ENCODE measurements at places on chromosomes 2 and 18.

DNA sequence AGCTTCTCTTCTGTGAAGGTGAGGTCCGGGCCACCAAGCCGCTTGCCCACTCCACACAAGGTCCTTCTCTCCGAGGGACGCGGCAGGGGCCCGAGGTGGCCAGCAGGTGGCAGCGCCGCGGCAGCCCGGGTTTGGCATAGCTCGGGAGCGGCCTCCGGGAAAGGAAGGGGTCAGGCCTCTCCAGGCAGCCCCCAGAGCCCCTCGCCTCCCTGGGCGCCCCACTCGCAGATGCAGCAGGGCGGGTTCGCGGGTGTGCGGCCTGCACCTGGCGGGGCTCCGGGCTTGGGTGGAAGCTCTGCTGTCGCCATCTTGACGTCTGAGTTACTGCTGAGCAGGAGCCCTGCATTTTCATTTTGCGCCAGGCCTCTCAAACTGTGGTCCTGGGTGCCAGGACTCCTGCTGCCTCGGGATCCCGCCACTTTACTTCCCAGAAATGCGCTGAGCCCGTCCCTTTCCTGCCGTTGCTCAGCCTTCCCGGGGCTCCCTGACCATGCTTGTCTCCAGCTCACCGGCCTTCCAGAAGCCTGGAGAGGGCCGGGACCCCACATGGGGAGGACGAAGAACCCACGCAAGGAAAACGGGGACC lies 18.6 kb upstream of the NCL start:
- peak overlapping the region; percentile 74 for H3K4me3 ChIP-seq
- H3K27ac ChIP-seq, result peak overlapping the region; percentile 85
- H3K27me3 ChIP-seq, result no peaks in the 10 kb centered on the region
- peak; percentile 84 for DNase-seq
- H3K4me1 ChIP-seq, result peaks cover 13% of the 10 kb centered on the region

GRCh38 chr18:46310675-46311345 lies 206.6 kb downstream of the HAUS1 start:
- peaks cover 2% of the 10 kb centered on the region for H3K4me1 ChIP-seq
- no peak overlapping the region for H3K27ac ChIP-seq
- DNase-seq, result no peak
- H3K4me3 ChIP-seq, result no peak overlapping the region

- no peak overlapping the region for H3K27ac ChIP-seq
- H3K4me3 ChIP-seq, result no peak overlapping the region
- no peaks in the 10 kb centered on the region for H3K36me3 ChIP-seq
- H3K4me1 ChIP-seq, result no peaks in the 10 kb centered on the region
Measured at GRCh38 chr18:10261344-10262276, 192.8 kb upstream of the APCDD1 start.

DNA sequence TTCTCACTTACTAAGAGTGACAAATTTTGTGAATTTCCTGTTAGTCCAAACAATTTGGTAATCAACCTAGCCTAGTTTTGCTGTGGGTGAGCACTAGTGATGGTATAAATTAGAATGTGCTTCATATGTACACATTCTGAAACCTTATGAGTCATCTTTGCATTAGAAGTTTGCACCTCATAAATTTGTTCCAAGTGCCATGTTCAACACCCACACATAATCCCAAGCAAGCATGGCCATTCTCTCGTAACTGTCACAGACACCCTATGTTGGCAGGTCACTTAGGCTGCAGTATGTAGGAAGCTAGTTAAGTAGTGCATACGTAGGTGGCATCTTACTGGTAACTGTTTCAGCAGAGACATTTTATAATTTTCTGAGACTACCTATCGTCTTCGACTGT lies 46.9 kb downstream of the NAB1 start:
- no peak overlapping the region for H3K27ac ChIP-seq
- peaks cover 36% of the 10 kb centered on the region for H3K4me1 ChIP-seq
- no peak overlapping the region for H3K4me3 ChIP-seq
- no peaks in the 10 kb centered on the region for H3K27me3 ChIP-seq

DNA sequence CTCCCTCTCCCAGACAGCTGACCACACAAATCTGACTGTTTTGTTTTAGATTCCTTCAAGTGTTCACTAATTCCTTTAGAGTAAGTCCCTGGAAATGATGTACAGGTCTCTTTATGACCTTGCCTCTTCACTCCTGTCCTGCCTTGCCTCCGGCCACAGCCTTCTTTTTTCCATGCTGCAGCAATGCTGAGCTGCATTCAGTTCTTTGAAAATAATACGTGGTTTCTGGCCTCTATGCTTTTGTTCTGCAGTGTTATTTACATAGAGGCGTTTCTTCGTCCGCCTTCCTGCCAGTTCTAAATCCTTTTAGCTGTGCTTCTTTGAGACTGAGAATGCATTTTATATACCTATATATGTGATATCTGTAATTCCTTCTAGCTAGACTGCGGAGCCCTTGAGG lies 87.2 kb downstream of the PPP1R1C start:
- H3K4me1 ChIP-seq, result peaks cover 2% of the 10 kb centered on the region
- peaks cover 31% of the 10 kb centered on the region for H3K27me3 ChIP-seq
- no peak overlapping the region for H3K4me3 ChIP-seq

DNA sequence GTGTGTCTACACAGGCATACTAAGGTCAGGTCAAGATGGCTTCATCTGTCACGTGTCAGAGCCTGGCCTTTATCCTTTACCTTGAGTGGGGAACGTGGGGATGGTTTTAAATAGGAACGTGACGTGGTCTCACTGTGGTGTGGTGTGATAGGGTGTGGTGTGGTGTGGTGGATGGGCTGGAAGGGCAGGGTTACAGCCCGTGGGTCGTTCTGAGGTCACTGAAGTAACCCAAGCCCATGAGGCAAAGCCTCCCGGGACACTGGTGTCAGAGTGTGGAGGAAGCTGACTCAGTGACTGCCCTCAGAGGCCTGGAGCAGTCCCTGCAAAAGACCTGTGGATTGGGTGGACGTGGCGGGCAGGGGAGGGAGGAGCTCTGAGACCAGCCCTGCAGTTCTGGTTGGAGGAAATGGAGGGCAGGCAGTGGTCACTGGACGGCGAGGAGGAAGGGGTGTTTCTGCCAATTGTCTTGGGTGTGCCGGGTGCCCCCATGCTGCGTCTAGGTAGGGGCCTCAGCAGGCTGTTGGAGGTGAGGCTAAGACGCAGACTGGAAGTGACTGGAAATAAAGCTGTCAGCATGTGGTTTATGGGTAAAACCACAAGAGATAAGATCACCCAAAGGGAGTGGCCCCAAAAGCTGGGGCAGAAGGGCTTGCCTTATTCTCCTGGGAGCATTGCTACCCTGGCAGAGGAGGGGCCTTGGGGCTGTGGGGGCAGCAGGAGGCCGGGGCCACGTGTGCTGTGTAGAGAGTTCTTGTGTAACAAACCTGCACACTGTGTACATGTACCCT lies 84.8 kb downstream of the SH3RF3 start:
- peaks cover 98% of the 10 kb centered on the region for H3K27me3 ChIP-seq
- H3K27ac ChIP-seq, result peak overlapping the region; percentile 84
- DNase-seq, result peak; percentile 86

DNA sequence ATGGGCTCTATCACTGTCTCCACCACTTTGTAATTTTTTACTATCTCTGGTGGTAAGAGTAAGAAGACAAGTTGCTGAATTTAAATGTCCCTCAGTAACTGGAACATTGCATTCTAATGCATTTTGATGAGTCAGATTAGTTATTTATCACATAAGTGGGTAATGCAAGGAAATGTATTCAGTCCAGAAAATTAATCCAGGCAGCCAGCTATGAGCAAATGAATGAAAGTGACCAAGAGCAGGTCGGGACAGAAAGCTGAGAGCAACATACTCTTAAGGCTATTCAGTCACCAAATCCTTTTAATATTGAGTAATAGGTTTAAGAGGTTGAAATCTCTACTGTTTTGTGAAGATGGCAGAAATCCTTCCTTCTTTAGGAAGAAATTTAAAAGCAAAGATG lies 265.5 kb upstream of the PARD3B start:
- H3K27me3 ChIP-seq, result peaks cover 33% of the 10 kb centered on the region
- H3K27ac ChIP-seq, result no peak overlapping the region
- no peak overlapping the region for H3K4me3 ChIP-seq
- H3K4me1 ChIP-seq, result no peaks in the 10 kb centered on the region
- H3K36me3 ChIP-seq, result no peaks in the 10 kb centered on the region

GRCh38 chr2:58434692-58435091 lies 193.6 kb upstream of the FANCL start:
- no peak overlapping the region for H3K4me3 ChIP-seq
- H3K36me3 ChIP-seq, result no peaks in the 10 kb centered on the region
- no peak overlapping the region for H3K27ac ChIP-seq

- H3K27ac ChIP-seq, result no peak overlapping the region
- no peak overlapping the region for H3K4me3 ChIP-seq
- H3K4me1 ChIP-seq, result peaks cover 6% of the 10 kb centered on the region
- peaks cover 8% of the 10 kb centered on the region for H3K36me3 ChIP-seq
Measured at GRCh38 chr2:7905756-7906155, 776.1 kb upstream of the ID2 start.

- H3K27me3 ChIP-seq, result no peaks in the 10 kb centered on the region
- H3K4me3 ChIP-seq, result no peak overlapping the region
- no peak for DNase-seq
- peaks cover 29% of the 10 kb centered on the region for H3K4me1 ChIP-seq
- peaks cover 8% of the 10 kb centered on the region for H3K36me3 ChIP-seq
- H3K27ac ChIP-seq, result no peak overlapping the region
Measured at GRCh38 chr2:42116195-42117181, 52.7 kb upstream of the EML4 start.

DNA sequence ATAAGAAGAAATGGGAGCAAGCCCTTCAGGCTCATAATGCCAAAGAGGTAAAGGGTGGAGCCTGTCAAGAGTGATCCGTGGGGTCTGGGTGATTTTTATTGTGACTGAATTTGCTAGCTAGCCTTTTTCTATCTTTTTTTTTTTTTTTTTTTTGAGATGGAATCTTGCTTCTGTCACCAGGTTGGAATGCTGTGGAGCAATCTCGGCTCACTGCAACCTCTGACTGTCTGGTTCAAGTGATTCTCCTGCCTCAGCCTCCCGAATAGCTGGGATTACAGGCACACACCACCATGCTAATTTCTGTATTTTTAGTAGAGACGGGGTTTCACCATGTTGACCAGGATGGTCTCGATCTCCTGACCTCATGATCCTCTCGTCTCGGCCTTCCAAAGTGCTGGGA lies 29.1 kb downstream of the DRC1 start:
- H3K27me3 ChIP-seq, result peaks cover 21% of the 10 kb centered on the region
- no peaks in the 10 kb centered on the region for H3K4me1 ChIP-seq
- H3K36me3 ChIP-seq, result no peaks in the 10 kb centered on the region
- no peak overlapping the region for H3K27ac ChIP-seq
- no peak for DNase-seq

DNA sequence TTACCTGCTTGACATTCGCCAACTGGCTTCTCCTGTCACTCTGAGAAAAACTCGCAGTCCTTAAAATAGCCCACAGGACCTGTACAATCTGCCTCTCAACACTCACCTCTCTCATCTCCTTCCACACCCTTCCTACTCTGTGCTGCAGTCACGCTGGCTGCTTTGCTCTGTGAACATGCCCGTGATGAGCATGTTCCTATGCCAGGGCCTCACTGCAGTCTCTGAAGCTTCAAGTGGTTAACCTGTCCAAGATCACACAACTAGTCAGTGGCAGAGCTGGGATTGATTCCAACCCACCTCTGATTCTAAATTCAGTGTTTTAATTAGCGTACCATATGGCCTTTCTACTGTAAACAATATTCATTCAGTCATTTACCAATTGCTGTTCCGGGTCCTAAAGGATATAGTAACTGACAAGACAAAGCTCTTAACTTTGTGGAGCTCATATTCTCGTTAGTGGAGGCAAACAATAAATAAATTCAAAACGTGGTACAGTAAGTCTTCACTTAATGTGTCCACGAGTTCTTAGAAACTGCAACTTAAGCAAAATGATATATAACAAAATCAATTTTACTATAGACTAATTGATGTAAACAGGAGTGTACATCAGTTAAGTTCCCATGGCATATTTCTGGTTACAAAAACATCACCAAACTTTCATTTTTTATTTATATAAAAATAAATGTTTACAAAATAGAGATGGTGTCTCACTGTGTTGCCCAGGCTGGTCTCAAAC lies 38.9 kb upstream of the FBXO11 start:
- no peak overlapping the region for H3K27ac ChIP-seq
- no peak overlapping the region for H3K4me3 ChIP-seq
- no peaks in the 10 kb centered on the region for H3K36me3 ChIP-seq
- H3K4me1 ChIP-seq, result no peaks in the 10 kb centered on the region
- DNase-seq, result no peak
- H3K27me3 ChIP-seq, result no peaks in the 10 kb centered on the region

DNA sequence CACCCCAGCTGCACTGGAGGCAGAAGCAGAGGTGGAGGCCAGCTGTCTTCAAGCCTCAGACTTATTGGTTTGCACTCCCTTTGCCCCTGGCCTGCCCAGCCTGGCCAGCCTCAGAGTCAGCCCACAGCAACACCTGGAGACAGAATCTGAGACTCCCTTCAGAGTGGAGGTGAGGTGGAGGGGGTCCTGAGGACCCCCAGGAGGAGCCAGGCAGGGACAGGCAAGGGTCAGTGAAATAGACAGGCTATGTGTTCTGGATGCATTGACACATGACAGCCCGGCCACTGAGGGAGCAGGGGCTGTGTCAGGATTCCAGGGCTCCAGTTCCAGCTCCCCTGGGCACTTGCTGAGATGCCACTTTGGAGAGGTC lies 309.7 kb downstream of the MYCN start:
- no peak for DNase-seq
- H3K4me1 ChIP-seq, result no peaks in the 10 kb centered on the region
- no peaks in the 10 kb centered on the region for H3K27me3 ChIP-seq

Data from activated CD8-positive, alpha-beta memory T cell treated with anti-CD3 and anti-CD28 coated beads, Interleukin-2, amount 10 ng/mL, durations not matched to agents 7 days and 5 days (primary cell).